ENCODE measurements at places on chromosomes 13 and 19.

DNA sequence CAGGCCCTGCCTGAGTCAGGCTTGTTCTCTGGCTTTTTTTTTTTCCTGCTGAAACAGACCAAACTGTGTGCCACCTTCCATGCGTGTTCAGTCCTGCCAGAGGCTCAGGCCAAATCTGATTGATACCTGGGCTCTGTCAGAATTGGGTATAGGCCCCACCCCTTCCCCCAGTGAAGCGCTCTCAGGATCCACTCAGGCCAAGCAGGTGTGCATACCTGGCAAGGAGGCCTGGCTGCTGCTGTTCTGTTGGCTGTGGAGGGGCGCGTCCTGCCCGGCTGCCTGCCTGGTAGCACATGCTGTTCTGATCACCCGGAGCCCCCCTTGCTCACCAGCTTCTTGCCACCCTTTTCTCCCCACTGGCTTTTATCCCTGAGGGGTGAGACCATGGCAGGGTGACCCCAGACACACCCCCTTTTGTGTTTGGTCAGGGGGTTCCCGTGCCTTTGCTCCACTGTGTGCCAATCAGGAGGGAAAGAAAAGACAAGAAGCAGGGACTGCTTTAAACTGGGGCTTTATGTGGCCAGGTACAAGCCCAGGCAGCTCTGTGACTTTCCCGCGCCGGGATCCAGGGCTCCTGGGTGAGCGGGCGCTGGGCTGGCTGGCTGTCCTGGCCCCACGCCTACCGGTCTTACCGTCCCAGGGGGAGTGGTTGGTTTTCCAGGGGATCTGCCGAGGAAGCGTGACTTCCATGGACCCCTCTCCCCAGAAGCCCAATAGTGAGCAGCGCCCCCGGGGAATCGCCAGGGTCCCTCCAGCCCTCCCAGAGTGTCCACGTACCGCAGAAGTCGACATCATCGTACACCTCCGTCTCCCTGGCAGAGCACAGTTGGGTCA, 12.7 kb downstream of the PRAM1 start:
- DNase-seq, result no peak

DNA sequence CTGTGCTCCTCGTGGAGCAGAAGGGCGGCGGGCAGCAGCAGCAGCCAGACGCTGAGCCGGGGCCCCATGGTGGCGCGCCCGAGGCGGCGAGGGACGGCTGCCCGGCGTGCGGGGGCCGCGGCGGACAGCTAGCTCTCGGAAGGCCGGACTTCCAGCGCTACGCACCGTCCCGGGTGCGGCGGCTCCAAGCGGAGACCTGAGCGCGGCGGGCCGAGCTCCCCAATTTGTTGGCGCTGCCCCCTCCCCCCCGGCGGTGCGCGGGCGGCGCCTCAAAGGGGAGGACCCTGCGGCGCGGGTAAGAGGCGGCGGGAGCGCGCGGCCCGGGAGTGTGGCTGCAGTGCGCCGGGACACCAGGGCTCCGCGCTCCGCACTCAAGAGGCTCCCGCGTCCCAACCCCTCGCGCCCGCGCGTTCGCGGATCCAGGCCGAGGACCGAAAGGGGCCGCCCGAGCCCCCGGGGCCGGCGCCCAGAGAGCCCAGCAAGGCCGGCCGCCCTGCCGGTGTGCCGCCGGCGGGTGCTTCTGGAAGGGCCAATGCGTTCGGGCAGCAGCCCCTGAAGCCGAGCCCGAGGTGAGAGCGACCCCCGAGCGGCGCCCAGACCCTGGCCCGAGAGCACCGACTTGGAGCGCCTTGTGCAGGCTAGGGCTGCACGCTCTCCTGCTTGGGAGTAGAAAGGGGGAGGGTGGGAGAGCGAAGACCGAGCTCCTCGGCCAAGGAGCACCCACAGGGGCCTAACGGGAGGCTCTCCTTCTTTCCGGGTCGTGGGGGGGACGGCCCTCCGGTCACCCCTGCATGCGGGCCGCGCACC, at the start of the genes COL4A1 and COL4A2:
Gene COL4A1, minus strand, starts transcription at position 198 of the 807 bp plus-strand sequence. Its CDS starts 130 bp downstream, at position 68.
Gene COL4A2, plus strand, starts transcription at position 325 of the 807 bp plus-strand sequence. CDS start 620 bp downstream, outside the sequence.
- no peak for DNase-seq

- DNase-seq, result no peak
These were observed 961 bp upstream of the VSIG10L start for GRCh38 chr19:51342631-51343569.

GRCh38 chr19:4390017-4390566, 10.3 kb downstream of the SH3GL1 start:
- DNase-seq, result no peak

DNA sequence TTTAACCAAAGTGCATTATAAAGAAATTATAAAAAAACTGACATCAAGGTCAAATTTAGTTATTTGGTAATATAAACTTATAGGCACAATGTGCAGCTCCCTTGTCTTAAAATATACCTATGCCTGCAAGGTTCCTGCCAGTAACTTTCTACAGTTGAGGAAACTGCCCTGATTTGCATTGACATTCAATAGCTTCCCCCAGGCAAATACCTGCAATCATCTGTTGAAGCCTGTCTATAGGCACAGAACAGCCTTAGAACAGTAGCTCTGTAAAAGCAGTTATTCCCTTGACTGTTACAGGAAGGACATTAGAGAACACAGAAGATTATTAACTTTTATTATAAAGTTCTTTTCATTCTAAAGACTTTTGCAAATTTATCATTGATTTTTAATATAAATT, 1239.5 kb downstream of the PCDH9 start:
- DNase-seq, result no peak

DNA sequence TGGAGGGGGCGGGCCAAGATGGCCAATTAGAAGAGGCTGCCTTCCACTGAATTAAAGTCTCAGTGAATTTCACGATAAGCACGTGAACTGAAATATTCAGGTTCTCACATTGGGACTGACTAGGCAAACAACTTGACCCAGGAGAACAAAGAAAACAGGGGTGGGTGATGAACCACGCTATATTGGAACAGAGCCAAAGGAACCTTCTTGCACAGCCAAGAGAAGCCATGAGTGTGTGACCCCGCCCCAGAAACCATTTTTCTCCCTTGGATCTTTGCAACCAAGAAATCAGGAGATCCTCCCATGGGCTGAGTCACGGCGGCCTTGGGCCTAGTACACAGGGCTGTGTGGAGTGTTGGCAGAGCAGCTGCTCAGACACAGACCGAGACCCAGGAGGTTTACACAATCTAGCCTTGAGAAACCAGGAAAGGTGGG, 36.8 kb downstream of the ERICH4 start:
- no peak for DNase-seq

- no peak for DNase-seq
These were observed 437.8 kb downstream of the RFC3 start for GRCh38 chr13:34255711-34256110.

DNA sequence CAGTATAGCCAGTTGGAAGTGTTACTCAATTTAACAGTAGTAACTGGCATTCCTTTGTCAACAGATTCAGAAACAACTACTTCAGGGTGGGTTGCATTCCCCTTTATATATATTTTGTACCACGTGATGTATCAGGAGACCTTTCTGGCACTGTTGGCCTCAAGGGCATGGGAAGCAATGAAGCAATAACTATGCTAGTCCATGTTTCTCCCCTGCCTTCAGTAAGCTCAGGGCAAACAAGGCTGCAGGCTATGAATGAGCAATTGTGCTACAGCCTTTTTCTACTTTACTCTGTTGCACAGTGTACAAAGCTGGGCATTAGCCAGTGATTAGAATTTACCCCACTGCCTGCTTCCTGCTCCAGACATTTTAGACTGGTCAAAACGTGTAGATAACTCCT, 348.8 kb downstream of the GPC5 start:
- no peak for DNase-seq

DNA sequence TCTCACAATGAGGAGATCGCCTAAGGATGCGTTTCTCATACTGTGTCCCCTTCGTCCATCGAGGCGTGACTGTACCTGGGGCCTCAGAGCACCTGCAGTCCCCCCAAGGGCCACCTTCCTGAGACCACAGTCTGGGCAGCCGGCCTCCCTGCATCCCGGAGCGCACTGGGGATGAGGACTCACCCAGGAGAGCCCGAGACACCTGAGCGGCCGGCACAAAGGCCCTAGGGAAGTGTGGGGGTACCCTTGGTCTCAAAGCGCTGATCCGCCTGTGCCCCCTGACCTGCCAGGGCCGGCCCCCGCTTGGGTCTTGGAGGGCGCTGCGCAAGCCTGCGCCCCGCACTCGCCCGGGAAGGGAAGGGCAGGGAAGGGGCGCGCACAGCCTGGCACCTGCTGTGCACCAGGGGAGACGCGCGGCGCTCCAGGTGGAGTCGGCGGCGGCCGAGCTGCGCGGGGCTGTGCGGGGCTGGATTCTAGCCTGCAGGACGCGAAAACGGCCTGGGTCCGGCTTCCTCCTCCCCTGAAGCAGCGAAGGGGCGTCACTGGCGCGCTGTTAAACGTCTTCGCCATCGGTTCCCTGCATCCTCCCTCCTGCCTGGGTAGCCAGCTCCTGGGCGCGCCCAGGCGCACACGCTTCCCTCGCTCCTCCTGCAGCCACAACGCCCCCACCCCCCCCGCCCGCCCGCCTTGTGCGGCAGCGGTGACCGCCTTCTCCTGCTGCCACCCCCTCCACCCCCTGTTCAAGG, 13.6 kb upstream of the USP29 start:
- no peak for DNase-seq

DNA sequence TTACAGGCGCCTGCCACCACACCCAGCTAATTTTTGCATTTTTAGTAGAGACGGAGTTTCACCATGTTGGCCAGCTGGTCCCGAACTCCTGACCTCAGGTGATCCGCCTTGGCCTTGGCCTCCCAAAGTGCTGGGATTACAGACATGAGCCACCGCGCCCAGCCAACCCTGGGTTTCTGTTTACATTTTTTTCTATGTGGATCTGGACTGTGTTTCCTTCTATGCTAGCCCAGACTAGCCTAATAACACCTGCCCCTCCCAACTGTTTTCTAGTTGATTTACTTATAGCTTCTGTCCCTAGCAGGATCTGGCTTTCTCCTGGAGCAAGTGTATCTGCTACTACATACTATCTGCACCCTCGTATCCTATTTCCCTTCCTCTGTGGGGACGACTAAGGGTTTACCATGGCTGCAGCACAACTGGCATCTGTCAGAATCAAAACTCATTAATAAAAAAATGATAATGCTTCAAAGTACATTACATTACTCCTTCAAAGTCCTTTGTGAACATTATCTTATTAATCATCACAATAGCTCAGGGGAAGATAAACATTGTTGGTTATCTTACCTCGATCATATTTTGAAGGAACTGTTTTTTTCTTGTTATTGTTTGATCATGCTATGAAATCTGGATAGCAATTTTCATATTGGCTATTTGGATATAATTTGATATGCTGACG, 228.3 kb downstream of the KLF5 start:
- no peak for DNase-seq

- no peak for DNase-seq
These were observed 13.8 kb downstream of the DDX39A start for GRCh38 chr19:14405380-14405757.

- DNase-seq, result no peak
These were observed 51.5 kb downstream of the ZNF787 start for GRCh38 chr19:56069642-56070041.

GRCh38 chr19:17454576-17455071, 6.1 kb downstream of the NXNL1 start:
- DNase-seq, result no peak

GRCh38 chr19:1214862-1215731, 9.5 kb downstream of the STK11 start:
- no peak for DNase-seq

- DNase-seq, result no peak
These were observed 182.0 kb upstream of the SERP2 start for GRCh38 chr13:44191504-44192171.

GRCh38 chr19:47168065-47168464, 37.4 kb downstream of the SAE1 start:
- DNase-seq, result no peak

DNA sequence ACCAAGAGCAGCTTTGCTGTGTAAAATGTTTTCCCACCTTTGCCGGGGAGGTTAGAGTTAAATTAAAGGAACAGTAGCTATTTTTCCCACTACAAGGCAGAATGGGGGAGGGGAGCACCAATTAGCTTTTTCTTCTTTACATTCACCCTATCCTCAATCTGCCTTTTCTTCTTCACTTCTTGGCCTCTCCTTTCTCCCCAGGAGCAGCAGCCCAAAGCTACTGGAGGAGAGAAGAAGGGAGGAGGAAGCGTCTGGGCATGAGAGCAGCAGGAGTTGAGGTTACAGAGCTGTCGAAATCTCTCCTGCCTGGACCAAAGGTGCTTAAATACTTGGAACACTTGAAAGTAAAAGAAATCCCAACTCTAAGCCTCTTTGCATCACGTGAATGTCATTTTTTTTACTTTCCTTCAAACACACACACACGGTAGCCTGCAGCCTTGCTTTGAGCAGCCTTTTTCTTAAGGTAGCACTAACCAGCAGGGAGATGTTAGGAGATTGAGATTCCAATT, 39.0 kb upstream of the WASF3 start:
- no peak for DNase-seq

- no peak for DNase-seq
These were observed 745.3 kb downstream of the GPC5 start for GRCh38 chr13:92143766-92144165.

- no peak for DNase-seq
These were observed 50.1 kb upstream of the SPACA7 start for GRCh38 chr13:112325920-112326645.

DNA sequence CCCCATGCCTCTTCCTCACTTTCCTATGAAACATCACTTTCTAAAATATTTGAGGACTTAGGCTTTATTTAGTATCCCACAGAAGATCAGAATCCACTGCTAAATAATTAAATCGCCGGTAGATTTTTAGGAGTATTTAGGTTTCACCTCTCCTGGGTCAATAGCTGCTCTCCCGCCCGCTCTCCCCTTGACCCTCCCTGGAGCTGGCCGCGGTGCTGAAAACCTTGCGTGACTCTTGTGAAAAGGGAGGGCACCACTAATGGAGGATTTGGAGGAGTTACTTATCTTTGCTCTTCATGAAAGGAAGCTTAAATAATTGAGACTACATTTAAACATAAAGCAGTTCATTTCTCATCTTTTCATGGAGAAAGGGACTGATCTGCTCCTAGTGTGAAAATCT, 14.1 kb downstream of the POU4F1 start:
- DNase-seq, result no peak

GRCh38 chr19:53881482-53882390, at the start of gene PRKCG:
TSS of gene PRKCG (plus strand) at chr19:53882197. CDS start at chr19:53882495, 298 bp downstream.
- DNase-seq, result no peak

- DNase-seq, result no peak
These were observed 12.6 kb downstream of the CD37 start for GRCh38 chr19:49347835-49348234.

DNA sequence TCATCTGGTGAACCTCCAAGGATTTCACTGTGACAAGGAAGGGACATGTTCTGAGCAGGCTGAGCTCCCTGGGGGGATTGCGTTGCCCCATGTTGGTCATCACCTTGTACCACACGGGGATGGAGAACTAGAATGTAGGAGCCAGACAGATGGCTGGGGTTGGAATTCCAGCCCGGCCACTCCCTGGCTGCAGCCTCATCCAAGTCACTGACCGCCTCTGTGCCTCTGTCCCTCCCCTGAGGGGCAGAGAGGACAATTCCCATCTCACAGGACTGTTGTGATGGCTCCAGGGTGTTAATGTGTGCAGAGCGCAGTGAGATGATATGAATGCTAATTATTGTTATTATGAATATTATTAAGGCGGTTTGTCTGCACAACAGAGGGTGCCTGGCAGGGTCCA, 24.1 kb downstream of the ADGRL1 start:
- DNase-seq, result no peak

- no peak for DNase-seq
These were observed 15.0 kb upstream of the ALOX5AP start for GRCh38 chr13:30720172-30720869.

Data from esophagus squamous epithelium (tissue), 5 donors.